Activated T-helper 1 cell treated with anti-CD3 and anti-CD28 coated beads, Interleukin-2, amount 50 U/mL, for 16 hours (primary cell): ENCODE measurements at places on chromosomes 13 and 19.

GRCh38 chr19:7705387-7706187 lies 3.7 kb upstream of the FCER2 start:
- DNase-seq, result peak; percentile 48

GRCh38 chr13:44508562-44509077 lies 67.5 kb downstream of the TSC22D1 start:
- DNase-seq, result no peak

DNA sequence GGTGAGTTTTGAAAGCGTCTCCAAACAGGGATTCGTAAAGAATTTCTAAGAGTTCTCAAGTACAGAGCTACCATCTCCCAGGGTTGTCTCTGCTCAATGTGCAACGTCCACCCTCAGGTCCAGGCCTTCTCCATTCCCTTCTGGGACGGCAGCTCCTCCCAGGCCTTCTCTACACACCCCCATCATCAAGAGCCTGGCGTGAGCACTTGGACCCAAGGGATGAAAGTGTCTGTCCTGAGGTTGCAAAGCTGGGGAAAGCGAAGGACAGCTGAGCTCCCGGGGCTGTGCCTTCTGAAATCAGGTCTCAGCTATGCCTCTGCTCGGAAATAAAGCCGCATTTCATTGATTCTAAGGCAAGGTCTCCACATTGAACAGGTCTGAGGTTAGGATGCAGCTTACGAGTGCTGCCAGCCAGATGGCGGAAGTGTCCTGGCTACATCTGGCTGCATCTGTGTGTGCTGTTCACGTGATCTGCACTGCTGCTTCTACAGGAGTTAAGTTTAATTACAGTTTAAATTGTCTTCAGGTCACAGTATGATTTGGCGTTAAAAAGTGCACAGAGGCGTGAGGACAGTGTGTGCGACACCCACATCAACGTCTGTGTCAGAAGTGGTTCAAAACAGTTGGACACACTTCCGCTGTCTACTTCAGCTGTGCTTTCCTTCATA lies 27.0 kb upstream of the MIER2 start:
- no peak for DNase-seq

GRCh38 chr19:18789883-18790565 lies 1.1 kb downstream of the COMP start:
- no peak for DNase-seq

- no peak for DNase-seq
Observed at GRCh38 chr13:58767566-58767965, 1136.0 kb downstream of the PCDH17 start.

DNA sequence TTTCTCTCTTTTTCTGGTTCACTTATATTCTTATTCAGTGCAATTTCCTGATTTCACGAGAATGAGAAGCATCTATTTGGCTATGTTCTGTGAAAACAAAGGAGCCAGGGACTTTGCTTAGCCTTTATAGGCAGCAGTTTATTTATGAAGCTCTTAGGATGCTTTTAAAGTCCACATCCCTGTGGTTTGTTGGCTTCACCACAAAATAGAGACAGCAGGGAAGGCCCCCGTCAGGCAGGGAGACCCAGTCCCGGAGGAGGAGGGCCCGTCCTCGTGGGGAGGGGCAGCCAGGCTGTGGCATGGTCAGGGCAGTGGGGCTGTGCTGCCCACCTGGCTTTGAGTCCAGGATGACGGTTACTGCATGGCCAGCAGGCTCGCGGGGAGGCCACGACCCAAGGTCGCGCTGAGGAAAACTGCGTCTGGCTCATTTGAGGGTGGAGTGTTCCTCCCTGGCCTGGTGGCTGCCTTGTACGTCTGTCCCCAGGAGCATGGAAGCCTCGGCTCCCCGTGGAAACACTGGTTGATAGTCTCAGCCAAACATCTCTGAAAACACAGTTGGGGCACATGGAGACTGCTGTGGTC lies 92.7 kb downstream of the ATP11A start:
- no peak for DNase-seq

DNA sequence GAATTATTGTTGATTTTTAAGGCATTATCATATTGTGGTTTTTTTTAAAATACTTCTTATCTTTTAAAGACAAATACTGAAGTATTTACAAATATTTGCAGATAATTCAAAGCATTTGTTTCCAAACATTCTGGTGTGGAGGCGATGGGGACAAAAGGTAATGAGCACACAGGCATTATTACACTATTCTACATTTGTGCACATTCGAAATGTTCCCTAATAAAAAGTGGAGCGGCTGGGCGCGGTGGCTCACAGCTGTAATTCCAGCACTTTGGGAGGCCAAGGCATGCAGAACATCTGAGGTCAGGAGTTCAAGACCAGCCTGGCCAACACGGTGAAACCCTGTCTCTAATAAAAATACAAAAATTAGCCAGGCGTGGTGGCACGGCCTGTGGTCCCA lies 133.4 kb downstream of the FOXO1 start:
- DNase-seq, result no peak

DNA sequence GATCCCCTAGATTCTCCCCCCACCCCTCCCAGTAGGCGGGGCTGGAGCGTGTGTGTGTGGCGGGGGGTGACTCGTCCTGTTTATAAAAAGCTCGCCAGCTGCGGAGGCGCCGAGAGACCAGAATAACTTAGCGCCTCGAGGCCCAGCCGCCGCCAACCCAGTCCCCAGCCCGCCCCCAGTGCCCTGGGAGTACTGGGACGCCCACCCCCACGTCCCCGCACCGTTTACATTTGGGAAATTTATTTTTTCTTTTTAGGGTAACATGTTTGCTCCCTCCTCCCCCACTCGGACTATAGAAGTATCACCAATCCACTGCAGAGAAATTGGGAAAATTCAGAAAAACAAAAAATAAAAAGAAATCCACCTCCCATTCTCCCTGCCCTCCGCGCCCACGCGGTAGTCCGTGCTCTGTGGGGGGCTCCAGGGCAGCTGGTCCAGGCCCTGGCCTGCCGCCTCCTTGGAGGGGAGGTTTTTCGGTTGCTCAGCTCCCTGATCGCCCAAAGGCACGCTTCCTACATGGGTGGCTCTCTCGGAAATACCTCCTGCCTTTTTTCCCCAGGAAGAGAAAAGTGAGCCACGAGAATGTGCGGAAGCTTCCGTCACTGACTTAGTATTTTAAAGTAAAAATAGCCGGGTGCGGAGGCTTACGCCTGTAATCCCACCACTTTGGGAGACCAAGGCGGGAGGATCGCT lies 1.5 kb upstream of the RAB3A start:
- peak; percentile 32 for DNase-seq

DNA sequence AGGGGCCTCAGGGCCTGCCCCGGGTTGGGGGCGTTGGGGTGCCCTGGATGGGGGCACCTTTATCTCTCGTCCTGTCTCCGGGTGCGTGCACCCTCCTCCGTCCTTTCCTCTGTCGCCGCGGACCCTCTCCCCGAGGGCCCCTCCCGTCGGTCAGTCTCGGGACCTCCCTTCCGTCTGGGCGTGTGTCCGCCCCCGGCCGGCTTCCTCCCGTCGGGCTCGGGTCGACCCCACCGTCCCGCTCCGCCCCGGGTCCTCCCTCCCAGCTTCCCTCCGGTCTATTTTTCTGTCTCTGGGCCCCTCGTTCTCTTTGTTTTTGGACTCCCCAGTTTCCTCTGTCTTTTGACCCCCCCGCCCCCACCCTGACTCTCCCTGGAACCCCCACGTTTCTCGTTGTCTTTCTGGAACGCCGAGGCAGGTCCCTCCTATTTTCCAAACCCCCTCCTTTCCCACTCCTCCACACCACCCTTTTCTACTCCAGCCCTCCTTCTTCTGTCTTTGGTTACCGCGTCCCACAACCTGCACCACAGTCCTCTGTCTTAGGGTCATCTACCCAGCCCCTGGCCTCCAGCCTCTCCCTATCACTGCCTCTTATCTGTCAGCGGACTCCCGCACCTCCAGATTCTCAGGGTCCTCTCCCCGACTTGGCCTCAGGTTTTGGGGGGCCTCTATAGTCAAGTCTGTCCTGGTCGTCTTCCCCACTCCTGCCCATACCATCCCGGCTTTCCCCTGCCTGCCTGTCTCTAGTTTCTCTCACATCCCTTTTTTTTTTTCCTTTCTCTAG lies 757 bp downstream of the EGLN2 start:
- no peak for DNase-seq

GRCh38 chr13:112704308-112705145 lies 14.7 kb downstream of the ATP11A start:
- DNase-seq, result no peak

GRCh38 chr13:113562085-113562749 lies 22.3 kb upstream of the TFDP1 start:
- DNase-seq, result no peak

DNA sequence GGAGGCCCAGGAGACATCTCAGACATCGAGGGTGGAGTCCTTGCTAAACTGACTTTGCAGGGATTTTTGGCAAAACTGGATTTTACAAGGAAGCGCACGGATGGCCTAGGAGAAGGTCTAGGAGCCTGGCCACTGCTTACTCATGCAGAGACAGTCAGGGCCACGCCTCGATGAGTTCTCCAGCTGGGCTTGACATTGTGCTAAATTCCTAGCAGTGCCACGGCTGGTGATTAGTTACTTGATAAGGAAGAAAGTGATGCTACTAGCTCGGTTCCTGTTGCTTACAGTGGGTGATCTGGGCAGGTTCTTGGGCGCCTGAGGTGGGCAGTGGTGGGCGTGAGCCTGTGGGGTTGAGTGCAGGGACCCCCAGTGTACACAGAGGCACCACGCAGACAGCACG lies 143.4 kb downstream of the SOX1 start:
- no peak for DNase-seq

- no peak for DNase-seq
Observed at GRCh38 chr13:32669030-32669646, 82.9 kb downstream of the PDS5B start.

DNA sequence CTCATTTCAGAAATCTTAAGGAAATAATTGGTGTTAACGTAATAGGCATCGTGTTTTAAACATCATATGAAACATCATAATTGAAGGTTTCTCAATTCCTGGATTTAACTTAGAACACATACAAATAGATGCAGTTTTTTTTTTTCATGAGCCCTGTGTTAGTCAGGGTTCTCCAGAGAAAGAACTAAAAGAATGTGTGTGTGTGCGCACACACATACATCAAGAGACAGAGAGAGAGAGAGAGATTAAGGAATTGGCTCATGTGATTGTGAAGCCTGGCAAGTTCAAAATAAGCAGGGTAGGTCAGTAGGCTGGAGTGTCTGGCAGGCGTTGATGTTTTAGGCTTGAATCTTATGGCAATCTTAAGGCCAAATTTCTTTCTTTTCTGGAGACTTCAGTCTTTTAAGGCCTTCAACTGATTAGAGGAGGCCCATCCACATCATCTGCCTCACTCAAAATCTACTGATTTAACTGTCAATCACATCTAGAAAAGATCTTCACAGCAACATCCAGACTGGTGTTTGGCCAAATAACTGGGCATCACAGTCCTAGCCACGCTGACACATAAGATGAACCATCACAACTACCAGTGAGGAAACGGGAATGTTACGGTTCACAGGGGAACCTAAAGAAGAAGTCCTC lies 25.2 kb downstream of the SPATA13 start:
- DNase-seq, result no peak

DNA sequence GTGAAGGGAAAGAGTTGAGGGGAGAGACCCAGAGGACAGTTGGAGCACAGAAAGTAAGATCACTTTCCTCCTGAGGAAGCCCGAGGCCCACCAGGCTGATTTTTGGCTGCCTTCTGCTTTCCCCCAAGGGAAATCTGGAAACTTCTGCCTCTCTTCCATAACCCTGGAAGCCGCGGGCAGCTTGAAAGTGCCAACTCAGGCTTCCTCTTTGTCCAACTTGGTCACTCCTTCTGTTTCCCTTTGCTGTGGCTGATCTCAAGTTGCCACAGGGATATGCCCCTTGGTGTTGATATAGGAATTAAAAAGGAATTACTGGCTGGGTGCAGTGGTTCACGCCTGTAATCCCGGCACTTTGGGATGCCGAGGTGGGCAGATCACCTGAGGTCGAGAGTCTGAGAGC lies 5.7 kb upstream of the CD70 start:
- no peak for DNase-seq

- no peak for DNase-seq
Observed at GRCh38 chr19:10270616-10271394, at the start of gene ICAM1. Gene ICAM1 (plus strand): TSS chr19:10271120. CDS start chr19:10271160, 40 bp downstream.

DNA sequence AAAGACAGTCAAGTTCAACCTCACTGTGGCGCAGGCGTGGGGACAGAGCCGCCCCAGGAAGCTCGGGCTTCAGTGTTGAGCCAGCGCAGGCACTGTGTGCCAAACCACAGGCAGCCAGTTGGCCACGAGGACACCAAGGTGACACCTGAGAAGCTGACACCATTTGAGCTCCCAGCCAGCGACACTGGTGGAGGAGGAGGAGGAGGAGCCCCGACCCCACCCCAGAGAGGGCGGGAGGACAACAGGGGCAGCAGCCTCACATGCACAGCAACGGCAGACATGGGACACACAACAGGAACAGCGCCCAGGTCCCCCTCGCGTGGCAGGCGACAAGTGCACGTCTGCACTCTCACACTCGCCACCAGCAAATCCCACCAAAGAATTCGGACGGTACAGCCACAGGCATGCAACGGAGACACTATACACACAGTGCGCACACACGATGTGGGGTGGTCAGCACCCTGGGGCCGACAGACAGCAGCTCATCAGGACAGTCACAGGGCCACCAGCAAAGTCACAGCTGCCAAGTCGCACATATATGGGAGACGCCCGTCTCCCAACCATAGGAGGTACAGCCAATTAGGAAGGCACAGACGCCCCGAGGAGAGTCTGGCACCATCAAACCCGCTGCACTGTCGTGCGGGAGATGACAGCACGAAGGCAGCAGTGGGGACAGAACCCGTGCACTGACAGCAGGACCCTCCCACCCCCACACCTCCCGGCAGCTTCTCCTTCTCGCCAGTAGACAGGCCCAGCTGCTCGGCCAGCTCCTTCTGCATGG lies 3.4 kb downstream of the EIF3G start:
- no peak for DNase-seq

DNA sequence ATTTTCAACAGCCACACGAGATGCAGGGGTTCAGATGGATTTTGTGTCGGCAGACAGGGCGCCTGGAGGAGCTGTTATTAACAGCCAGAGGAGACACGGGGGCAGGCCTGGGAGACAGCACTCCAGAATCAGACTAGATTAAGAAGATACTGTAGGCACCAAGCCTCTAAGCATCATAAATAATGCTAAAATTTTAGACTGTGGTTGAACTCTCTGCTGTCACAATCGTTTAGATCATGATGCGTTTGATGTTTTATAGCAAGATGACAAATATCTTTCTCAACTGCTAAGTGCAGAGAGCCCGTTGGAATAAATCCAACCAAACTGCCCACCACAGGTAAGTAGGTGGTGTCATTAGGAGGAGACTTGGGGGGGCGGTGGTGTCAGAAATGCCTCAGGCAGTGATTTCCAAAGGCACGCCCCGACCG lies 63.9 kb downstream of the CEBPG start:
- no peak for DNase-seq

DNA sequence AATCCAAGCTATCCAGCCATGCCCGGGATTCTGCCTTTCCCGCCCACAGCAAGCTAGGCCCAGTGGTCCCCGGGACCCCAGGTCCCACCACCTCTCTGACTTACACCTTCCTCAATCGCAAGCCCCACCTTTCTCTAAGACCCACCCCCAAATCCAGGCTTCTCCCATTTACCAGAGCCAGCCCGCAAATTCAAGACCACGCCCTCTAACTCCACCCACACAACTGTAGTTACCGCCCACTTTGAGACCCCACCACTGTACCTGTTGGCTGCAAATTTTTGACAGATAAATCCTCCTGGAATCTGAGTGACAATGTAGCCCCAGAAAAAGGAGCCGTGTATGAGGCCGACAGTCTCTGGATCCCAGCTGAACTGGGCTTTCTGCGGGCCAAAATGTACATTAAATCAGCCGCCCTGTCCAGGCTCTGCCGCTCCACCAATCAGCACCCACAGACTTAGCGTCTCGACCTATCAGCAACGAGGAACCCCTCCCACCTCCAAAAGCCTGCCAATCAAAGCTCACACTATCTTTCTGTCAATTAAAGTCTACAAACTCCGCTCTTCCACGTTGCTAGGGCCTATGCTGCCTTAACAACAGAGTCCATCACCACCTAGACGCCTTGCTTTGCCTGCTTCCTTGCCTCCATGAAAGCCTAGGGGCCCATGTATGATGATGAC lies 6.3 kb downstream of the SLC17A7 start:
- no peak for DNase-seq
